PC-3 (cell line): ENCODE measurements at places on chromosomes 1 and 21. TPM values are rescaled to one million over a fixed set of nuclear protein-coding genes. Genes with fewer than 3 reads are reported as not detected.

- no peak overlapping the region for H3K4me3 ChIP-seq
- no peaks in the 10 kb centered on the region for H3K36me3 ChIP-seq
- peaks cover 27% of the 10 kb centered on the region for H3K4me1 ChIP-seq
- no peak for DNase-seq
- no peaks in the 10 kb centered on the region; the same call in 1 of the 2 replicates for H3K27me3 ChIP-seq
Measured at GRCh38 chr1:38142606-38143005, 96.0 kb upstream of the POU3F1 start.

DNA sequence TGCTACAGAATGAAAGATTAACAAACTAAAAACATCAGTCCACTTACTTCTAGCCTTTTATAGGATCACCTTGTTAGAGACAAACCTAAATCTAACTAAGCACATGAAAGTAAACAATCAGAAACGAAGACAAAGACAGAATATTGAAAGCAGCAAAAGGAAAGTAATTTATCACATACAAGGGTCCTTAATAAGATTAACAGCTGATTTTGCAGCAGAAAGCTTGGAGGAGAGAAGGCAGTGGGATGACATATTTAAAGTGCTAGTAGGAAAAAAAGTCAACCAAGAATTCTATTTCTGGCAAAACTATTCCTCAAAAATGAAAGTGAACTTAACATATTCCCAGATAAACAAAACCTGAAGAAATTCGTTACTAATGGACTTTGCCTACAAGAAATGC is 286.4 kb downstream of the RWDD3 start:
- no peak overlapping the region for H3K27ac ChIP-seq
- H3K4me1 ChIP-seq, result no peaks in the 10 kb centered on the region
- no peak for DNase-seq

C1QA gene
- not detected in 2 replicates for total RNA-seq

DNA sequence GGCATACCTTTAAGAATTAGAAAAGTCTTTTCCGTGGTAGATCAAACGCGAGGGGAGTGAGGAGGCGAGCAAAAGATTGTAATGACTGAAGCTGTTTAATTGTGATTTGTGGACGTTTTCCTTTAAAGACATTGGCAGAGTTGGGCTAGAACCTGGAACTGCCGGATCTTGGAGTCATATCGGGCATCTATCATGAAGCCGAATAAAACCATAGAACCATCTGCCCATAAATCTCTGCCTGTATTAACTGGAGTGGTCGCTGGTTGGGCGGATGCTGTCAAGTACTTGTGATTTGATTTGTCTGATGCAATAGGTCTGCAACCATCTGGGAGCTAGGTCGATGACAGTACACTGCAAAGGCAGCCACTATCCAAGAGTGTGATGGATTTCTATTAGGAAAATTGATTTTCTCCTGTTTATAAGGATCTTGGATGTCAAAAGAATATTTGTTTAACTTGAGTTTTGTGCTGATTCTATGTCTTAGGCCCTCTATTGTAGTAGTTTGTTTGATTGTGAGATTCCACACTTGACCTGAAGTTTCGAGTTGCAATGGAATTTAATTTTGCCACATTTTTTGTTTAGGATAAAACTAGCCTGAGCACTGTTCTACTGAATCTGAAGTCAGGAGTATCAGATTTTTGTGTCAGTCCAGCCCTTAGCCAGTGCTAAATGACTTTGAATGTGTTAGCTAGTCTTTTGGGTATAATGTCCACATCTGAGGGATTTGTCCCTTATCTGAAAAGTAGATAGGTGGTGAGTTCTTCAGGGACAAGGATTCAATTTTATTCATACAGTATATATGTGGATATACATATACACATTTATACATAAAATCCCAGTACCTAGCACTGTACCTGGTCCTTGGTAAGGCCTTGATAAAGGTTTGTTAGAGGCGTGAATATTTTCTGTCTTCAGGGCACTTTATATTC is 1.2 kb downstream of the SARS1 start:
- peaks cover 15% of the 10 kb centered on the region for H3K36me3 ChIP-seq
- H3K4me3 ChIP-seq, result peak overlapping the region; percentile 94
- peak; percentile 54 for DNase-seq

- H3K36me3 ChIP-seq, result no peaks in the 10 kb centered on the region
- DNase-seq, result peak; percentile 37
- no peak overlapping the region for H3K4me3 ChIP-seq
- peak overlapping the region; percentile 80 for H3K27ac ChIP-seq
Measured at GRCh38 chr1:94067196-94067595, 53.8 kb downstream of the ABCA4 start.

DNA sequence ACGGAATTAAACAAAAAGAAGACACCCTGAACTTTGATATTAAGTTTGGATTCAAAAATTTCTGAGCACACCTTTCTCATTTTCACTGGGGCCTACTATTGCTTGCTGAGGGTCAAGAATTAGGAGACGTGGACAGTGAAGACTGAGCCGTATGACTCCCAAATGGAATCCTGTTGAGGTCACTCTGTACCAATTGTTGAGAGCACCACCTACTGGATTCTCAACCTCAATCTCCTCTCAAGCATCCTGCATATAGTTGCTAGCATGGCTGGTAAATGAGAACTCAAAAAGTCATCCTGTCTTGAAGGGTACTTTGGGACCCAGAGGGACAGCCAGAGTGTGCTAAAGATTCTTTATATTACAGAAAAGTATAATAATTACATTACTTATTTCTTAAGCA is 20.2 kb upstream of the MTR start:
- H3K27me3 ChIP-seq, result peaks cover 16% of the 10 kb centered on the region
- no peaks in the 10 kb centered on the region for H3K36me3 ChIP-seq
- H3K4me3 ChIP-seq, result no peak overlapping the region
- H3K4me1 ChIP-seq, result no peaks in the 10 kb centered on the region
- DNase-seq, result peak; percentile 26
- H3K27ac ChIP-seq, result no peak overlapping the region

F13B gene
- not detected in 2 replicates for total RNA-seq

GRCh38 chr1:52899445-52899894 is 22.1 kb downstream of the ECHDC2 start:
- H3K36me3 ChIP-seq, result no peaks in the 10 kb centered on the region
- no peaks in the 10 kb centered on the region for H3K27me3 ChIP-seq
- no peak overlapping the region for H3K27ac ChIP-seq
- H3K4me3 ChIP-seq, result no peak overlapping the region

GRCh38 chr1:20931930-20932436 is 144.9 kb upstream of the HP1BP3 start:
- H3K36me3 ChIP-seq, result no peaks in the 10 kb centered on the region
- no peaks in the 10 kb centered on the region for H3K4me1 ChIP-seq
- DNase-seq, result no peak
- no peak overlapping the region for H3K4me3 ChIP-seq
- H3K27ac ChIP-seq, result no peak overlapping the region

- no peaks in the 10 kb centered on the region for H3K27me3 ChIP-seq
- H3K36me3 ChIP-seq, result no peaks in the 10 kb centered on the region
- no peaks in the 10 kb centered on the region for H3K4me1 ChIP-seq
- no peak overlapping the region for H3K4me3 ChIP-seq
Measured at GRCh38 chr21:45826676-45827301, 154.8 kb upstream of the COL6A1 start.

- H3K27me3 ChIP-seq, result no peaks in the 10 kb centered on the region
- no peaks in the 10 kb centered on the region for H3K4me1 ChIP-seq
- DNase-seq, result no peak
- H3K27ac ChIP-seq, result no peak overlapping the region
- H3K36me3 ChIP-seq, result peaks cover 36% of the 10 kb centered on the region
- no peak overlapping the region for H3K4me3 ChIP-seq
Measured at GRCh38 chr1:39328586-39329121, 124.2 kb downstream of the MACF1 start.
